ENCODE measurements at places on chromosomes 1 and 21. TPM values are rescaled to one million over a fixed set of nuclear protein-coding genes. Genes with fewer than 3 reads are reported as not detected.

The NUAK2 gene
- total RNA-seq: 1.5 TPM

The OPRD1 gene
- not detected for total RNA-seq

The BNIPL gene
- 0.55 TPM for total RNA-seq

The KPRP gene
- total RNA-seq: not detected

The CHD5 gene
- total RNA-seq: not detected

The CYP4X1 gene
- 0.59 TPM for total RNA-seq

The CFHR2 gene
- total RNA-seq: not detected

The MEX3A gene
- total RNA-seq: 13.3 TPM

The KRTAP22-1 gene
- not detected for total RNA-seq

The SELP gene
- total RNA-seq: 26.8 TPM

The NBPF4 gene
- total RNA-seq: not detected

The DNALI1 gene
- 0.26 TPM for total RNA-seq

The ETS2 gene
- 110 TPM for total RNA-seq

The C1orf53 gene
- total RNA-seq: not detected

The KCNA3 gene
- total RNA-seq: 1.3 TPM

The SERPINC1 gene
- total RNA-seq: not detected

The KRTAP13-1 gene
- not detected for total RNA-seq

The DCDC2B gene
- not detected for total RNA-seq

The FAM131C gene
- 0.28 TPM for total RNA-seq

The HJV gene
- not detected for total RNA-seq

The RNF187 gene
- 13.2 TPM for total RNA-seq

The LCE2C gene
- total RNA-seq: not detected
